ENCODE measurements at places on chromosomes 5 and 9.
A peak's percentile ranks its signal among the peaks of the same experiment; 100 is the strongest.

GRCh38 chr5:147407094-147407681 lies 102.7 kb downstream of the DPYSL3 start:
- no peak for DNase-seq

DNA sequence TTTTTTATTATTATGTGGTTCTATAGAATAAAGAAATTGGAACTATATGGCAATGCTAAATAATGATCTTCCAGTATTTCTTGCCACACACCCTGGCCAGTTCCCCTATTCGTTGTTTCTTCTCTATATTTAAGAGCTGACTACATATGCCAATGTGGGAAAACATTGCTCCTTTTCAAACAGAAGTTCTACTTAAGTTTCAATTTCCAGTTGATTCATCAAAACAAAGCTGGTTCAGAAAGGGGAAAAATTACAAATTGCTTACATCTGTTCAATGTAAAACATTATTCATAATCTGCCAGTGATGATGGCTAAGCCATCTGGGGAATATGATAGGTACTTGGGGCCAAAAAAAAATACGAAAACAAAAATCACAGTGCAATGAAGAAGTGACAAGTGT lies 76.9 kb downstream of the ST8SIA4 start:
- DNase-seq = peak; percentile 22

DNA sequence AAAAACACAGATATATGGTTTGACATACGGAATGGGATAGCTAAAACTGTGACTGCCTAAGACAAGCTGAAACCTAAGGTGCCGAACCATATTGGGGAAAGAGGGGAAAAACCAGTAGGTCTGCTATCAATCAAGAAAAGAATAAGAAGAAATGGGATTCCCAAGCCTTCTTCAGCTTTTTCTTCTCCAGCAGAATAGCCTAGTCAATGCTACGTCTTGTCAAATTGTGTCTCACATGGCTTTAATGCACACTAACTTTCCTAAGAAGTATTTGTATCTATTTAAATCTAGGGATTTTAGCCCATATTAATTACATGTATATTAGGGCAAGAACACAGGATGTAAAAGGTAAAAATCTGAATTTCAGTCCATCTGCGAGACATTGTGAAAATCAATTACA lies 797 bp upstream of the FBXO38 start:
- no peak for DNase-seq

- DNase-seq = peak; percentile 20
Measured at GRCh38 chr5:10701567-10702039, 59.4 kb downstream of the DAP start.

DNA sequence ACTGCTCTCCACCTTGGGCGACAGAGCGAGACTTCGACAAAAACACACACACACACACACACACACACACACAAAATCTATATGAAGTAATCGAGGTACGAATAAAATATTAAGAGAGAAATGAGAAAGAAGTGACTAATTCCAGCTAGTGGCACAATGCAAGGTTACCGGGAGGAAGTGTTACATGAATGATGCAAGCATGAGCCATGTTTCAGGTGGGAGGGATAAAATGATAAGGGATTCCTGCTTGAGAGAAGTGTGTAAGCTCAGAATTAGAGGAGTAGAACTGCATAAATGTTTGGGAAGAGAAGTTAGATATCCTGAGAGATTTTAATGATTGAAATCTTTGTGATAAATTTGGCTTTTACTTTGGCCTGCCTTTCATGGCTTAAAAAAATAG lies 18.8 kb downstream of the HAPLN1 start:
- no peak for DNase-seq

DNA sequence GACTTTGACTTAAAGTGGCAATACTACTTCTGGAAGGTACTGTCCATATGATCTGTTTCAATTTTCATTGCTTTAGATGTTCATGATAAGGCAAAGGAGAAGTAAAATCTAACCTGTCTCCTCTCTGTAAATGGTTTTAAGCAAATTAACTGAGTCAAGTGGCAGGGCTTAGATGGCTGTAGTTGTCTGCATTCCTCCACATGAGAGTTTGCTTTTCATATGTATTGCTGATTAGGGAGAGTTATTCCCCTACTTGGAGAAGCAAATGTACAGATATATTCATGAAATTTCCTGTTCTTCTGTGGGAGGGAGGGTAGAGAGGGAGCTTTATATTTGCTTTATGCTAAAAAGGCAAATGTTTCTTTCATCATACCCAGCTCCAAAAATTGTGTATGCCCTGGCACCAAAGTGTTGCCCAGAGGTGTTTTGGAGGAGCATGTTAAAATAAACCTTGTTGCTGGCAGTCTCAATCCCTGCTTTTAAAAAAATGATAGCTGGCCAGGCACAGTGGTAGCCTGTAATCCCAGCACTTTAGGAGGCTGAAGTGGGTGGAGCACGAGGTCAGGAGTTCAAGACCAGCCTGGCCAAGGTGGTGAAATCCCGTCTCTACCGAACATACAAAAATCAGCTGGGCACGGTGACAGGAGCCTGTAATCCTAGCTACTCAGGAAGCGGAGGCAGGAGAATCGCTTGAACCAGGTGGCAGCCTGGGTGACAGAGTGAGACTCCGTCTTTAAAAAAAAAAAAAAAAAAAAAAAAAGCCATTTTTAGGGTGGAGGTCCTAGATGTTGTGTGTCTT lies 3.5 kb upstream of the LRRTM2 start:
- DNase-seq = no peak

GRCh38 chr9:88056876-88057275 lies 81.4 kb downstream of the SPATA31C2 start:
- no peak for DNase-seq

DNA sequence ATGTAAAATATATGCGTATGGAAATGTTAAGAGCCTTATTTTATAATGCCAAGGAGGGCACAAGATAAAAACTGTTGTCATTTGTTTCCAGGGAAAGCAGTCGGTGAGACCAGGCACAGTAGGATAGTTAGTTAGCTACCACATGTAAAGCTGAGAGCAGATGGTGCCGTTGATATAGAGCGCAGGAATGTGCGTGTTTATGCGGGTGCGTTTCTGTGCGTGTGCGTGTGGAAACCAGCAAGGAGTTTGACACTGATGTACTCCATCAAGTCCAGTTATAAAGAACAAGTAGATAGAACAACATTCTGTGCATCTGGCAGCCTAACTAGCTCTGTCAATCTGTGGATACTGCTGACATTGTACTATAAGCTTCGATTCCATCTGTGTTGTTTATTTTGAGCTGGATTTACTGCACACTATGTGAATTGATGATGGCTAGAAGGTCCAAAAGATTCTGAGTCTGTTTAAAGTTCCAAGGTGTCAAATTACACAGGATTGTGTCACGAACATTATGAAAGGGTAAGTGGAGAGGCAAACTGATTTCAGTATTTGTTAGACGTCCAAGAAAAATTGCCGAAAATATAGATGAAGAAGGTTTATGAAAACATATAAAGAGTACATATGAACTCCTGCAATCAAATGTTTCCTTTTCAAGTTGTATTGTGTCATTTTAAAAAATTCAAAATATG lies 494.9 kb upstream of the MEF2C start:
- DNase-seq = no peak

- DNase-seq = no peak
Measured at GRCh38 chr9:94976077-94976476, 249.6 kb downstream of the AOPEP start.

GRCh38 chr9:6975198-6975597 lies 217.4 kb downstream of the KDM4C start:
- no peak for DNase-seq

DNA sequence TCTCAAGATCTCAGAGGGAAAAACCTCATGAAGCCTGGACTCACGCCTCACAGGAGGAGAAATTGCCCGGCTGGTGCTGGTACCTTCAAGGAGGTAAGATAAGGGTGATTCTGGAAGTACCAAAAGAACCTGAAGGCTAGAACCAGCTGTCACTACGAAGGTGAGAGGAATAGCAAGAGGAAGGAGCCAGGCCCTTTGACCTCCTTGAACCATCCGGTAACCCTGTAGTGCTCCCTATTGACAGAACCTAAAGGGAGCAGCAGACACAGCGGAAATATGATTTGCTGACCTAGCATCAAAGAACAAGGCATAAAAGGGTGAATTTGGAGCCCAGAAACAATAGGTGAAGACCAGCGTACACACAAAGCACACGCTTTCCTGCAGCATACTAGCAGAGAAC lies 92.2 kb downstream of the DOCK8 start:
- peak; percentile 70 for DNase-seq

DNA sequence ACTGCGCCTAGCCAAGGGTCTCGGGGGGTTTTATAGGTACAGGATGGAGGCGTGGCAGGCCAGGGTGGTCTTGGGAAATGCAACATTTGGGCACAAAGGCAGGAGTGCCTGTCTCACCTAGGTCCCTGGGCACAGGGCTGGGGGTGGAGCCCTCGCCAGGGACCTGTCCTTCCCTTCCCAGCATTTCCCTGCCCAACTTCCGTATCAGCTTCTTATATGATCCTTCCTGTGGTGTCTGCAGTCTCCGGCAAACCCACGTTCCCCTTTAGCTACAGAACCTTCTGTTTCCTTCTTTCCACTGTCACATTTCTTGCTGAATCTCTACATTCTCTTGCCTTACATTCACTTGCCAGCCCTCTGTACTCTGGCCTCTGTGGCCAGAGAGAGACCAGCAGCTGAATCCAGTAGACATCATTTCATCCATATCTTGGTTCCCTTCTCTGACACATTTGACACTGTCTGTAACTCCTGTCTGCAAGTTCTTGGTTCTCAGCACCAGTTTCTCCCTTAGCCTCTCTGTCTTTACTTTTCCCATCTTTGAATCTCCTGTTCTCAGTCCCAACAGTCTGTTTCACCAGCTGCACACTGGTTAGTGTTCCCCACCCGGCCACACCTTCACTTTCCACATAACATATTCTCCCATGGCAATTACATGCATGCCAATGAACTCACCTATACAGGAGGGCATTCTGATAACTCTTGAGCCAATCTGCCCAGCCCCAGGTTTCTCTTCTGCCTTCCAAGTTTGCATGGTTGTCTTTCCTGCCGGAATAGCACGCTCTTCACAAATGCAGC lies 134.7 kb upstream of the ZNF608 start:
- DNase-seq = no peak

DNA sequence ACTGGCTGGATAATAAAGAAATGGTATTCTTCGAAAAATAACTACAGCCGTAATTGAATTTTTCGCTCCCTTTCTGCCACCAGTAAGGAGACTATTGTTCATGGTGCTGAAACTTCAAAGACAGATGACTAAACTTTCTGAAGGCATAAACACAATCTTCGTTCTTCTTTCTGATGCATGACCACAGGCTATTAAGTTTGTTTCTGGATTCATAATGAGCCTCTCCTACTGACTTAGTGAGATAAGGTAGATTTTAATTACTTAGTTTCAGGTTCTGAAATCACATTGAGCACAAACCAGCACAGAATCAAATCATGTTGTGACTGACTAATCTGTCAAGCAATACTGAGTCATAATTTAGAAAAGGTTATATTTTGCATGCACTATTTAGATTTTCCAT lies 441.8 kb upstream of the CCNG1 start:
- no peak for DNase-seq

GRCh38 chr5:143574236-143574635 lies 170.8 kb upstream of the NR3C1 start:
- no peak for DNase-seq

DNA sequence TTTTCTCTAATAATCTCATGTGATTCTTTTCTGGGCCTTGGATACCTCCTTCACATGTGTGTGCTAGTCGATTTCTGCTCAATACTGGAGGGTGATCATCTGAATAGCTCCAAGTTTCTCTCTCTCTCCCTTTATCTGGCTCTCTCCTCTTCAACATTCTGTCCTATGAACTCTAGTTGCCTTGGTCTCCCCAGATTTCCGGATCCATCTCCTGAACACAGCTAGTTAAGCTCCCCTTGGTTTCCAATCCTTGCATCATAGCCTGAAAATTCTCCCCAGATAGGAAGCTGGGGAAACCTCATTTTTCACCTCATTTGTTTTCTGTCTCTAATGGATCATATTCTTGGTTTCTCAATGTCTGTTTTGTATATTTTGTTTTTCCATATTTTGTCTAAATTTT lies 832.3 kb downstream of the MTRR start:
- DNase-seq = no peak

DNA sequence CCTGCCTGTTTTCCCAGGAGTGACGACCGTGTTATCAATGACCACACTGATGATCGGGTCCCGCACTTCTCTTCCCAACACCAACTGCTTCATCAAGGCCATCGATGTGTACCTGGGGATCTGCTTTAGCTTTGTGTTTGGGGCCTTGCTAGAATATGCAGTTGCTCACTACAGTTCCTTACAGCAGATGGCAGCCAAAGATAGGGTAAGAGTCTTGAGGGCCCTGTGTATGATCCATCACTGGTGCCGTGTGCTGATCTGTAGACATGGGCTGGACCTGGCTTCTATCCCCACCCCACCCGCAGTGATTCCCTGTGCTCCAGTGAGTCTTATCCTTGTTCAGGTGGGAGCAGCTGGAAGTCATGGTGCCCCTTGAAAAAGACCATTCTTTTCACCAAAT lies 26.0 kb downstream of the GABRP start:
- no peak for DNase-seq

GRCh38 chr5:141560725-141561483 lies 57.9 kb downstream of the DIAPH1 start:
- no peak for DNase-seq

GRCh38 chr5:112641515-112642110 lies 96.1 kb upstream of the APC start:
- DNase-seq = no peak

- DNase-seq = no peak
Measured at GRCh38 chr5:4233671-4234070, 638.0 kb downstream of the IRX1 start.

DNA sequence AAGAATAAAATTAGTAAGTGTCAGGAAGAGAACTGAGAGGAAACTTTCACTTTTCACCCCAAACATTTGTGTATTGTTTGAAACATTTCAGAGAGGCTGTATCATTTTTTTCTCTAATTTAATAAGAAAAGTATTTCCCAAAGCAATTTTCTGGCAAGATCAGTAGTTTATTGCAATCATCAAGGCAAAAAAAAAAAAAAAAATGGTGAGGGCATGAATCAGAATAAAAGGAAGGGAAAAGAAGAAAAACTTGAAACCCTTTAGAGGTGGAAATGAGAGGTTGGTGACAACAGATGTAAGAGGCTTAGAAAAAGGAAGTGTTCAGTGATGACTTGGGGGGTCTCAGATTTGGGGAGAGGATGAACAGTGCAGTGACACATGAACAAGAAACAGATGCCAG lies 13.3 kb downstream of the SHC3 start:
- no peak for DNase-seq

DNA sequence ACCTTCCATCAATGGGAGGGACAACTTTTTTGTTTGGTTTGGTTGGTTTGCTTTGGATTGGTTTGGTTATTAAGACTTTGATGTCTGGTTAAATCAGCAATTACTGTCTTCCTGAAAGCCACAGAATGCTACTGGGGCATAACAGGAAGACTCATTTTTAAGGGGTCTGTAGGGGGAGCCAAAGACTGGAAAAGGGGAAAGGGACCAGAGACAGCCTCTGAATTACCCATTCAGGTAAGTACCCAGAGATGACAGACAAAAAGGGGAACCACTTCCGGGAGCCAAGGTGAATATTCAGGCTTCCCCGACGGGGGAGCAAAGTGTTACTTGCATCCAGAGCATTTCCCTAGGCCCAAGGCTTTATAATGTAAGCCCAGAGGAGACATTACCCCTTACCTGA lies 4.6 kb upstream of the FEM1C start:
- DNase-seq = no peak

GRCh38 chr5:164600274-164600673 lies 1094.9 kb downstream of the MAT2B start:
- DNase-seq = no peak

Data from AML-193 (cell line).